ENCODE measurements at places on chromosomes 16 and 17. TPM values are rescaled to one million over a fixed set of nuclear protein-coding genes. Genes with fewer than 3 reads are reported as not detected.

Gene NKD1
- 1.2 TPM for total RNA-seq

Gene CRYBA1
- total RNA-seq, result not detected

Gene DOC2B
- total RNA-seq, result 0.04 TPM

Gene CDRT15
- not detected for total RNA-seq

Gene SP6
- 0.10 TPM for total RNA-seq

Gene SLC16A6
- 0.15 TPM for total RNA-seq

Gene NOMO2
- 87.2 TPM for total RNA-seq

Gene MYH1
- not detected for total RNA-seq

Gene NTN3
- total RNA-seq, result 0.73 TPM

Gene PHOSPHO1
- total RNA-seq, result 0.78 TPM

Gene ZSCAN10
- total RNA-seq, result 217 TPM

Gene NME4
- 400 TPM for total RNA-seq

Gene TP53TG3B
- total RNA-seq, result not detected

Gene RHOT1
- 68.7 TPM for total RNA-seq

Gene OR4D1
- total RNA-seq, result 0.22 TPM

Gene ITGAX
- total RNA-seq, result 0.80 TPM

Gene CD300LD
- not detected for total RNA-seq

Gene RAB11FIP3
- total RNA-seq, result 25.2 TPM

Gene SLC6A2
- total RNA-seq, result 0.21 TPM

Gene SMARCD2
- 144 TPM for total RNA-seq

Gene RASL10B
- total RNA-seq, result 13.8 TPM

Gene CACNA1G
- 1.5 TPM for total RNA-seq

Gene POLR2C
- total RNA-seq, result 189 TPM

Gene COA3
- 89.7 TPM for total RNA-seq

Gene PERCC1
- not detected for total RNA-seq

Gene SLFN13
- total RNA-seq, result 19.8 TPM

Gene CD300E
- not detected for total RNA-seq

Gene RTN4RL1
- total RNA-seq, result 7.0 TPM

Gene CTU2
- total RNA-seq, result 38.4 TPM

Gene AANAT
- not detected for total RNA-seq

Gene KRT39
- not detected for total RNA-seq

Gene TNFSF12
- total RNA-seq, result 9.6 TPM

Gene CLEC3A
- 0.67 TPM for total RNA-seq

Gene NETO2
- 38.2 TPM for total RNA-seq

Gene CES1
- total RNA-seq, result not detected

Gene SMG6
- total RNA-seq, result 18.2 TPM

Gene ANKRD40CL
- total RNA-seq, result not detected

Gene ZPBP2
- not detected for total RNA-seq

Gene PTX4
- total RNA-seq, result not detected

Gene ALOX15
- 0.11 TPM for total RNA-seq

Gene SDR42E2
- 0.04 TPM for total RNA-seq

Gene TNFRSF13B
- 0.21 TPM for total RNA-seq

Data from H7 (cell line).